SK-N-SH treated with all-trans-retinoic acid at 6 μM for 48 hours (cell line): ENCODE measurements at places on chromosomes 1 and 21.

DNA sequence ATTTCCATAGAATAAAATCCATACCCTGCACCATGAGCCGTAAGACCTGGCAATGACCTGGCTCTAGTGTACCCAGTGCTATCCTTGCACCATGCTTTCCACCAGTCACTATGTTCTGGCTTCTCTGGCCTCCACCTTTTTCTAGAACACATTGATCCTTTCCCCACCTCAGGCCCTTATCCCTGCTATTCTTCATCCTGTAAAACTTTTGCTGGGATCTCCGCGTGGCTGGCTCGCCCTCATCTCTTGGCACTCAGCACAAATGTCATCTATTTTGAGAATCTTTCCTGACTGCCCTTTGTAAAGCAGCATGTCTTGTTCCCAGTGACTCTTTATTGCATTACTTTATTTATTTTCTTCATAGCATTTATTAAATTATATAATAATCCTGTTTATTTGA is 169.8 kb upstream of the B3GALT2 start:
- no peak for ATAC-seq

GRCh38 chr1:213988507-213989001 is 781 bp downstream of the PROX1 start:
- ATAC-seq, result peak; percentile 48

- ATAC-seq, result peak; percentile 98
Observed at GRCh38 chr1:246492611-246493245, 14.4 kb downstream of the SMYD3 start.

- no peak for ATAC-seq
Observed at GRCh38 chr1:44788120-44788860, at the start of gene BEST4. Gene BEST4, minus strand, starts transcription at chr1:44788170. Its CDS starts 465 bp downstream, at chr1:44787705.

GRCh38 chr1:35717911-35718476 is 690 bp downstream of the C1orf216 start:
- peak; percentile 64 for ATAC-seq

DNA sequence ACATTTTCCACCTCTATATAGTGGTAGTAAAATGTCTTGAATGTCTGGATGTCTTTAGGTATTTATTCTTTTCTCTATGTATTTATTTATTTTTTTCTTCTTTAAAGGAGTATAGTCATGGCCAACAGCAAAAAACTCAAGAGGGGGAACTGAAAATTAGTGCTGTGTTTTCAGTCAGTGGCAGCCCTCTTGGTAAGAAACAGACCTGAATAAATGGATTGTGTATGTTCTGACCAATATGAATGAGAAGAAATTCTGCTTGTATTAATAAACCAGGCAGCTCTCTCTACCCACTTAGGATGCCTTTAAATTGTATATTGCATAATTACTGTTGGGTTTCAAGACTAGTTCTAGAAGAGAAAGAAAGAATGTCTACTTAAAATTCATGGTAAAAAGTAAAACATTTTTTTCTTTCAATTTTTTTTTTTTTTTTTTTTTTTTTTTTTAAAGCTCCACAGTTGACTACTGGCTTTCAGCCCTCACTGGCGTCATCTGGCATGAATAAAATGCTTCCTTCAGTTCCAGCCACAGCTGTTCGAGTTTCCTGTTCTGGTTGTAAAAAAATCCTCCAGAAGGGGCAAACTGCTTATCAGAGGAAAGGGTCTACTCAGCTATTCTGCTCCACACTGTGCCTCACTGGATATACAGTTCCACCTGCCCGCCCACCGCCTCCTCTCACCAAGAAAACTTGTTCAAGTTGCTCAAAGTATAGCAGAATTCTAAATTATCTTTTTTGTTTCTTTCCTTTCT is 101.6 kb downstream of the ZMYM4 start:
- peak; percentile 93 for ATAC-seq

GRCh38 chr1:236395230-236395946 is 1.3 kb downstream of the EDARADD start:
- peak; percentile 64 for ATAC-seq

DNA sequence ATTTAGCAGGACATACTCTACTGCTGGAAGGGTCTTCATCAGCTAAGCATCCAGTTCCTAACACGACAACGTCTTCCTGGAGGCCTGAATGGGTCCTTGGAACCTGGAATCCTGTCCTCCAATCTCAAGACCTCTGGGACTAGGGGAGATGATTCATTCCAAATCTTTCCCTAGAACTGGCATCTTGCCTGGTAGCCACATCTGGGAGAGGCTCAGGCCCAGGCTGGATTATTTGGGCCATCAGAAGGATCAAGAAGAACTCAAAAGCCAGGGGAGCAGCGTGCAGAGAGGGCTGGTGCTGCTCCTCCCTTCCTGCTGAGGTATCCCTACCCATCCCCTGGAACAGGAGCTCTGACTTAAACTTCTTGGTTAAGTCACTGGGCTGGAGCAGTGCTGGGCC is 2.8 kb upstream of the PHLDA3 start:
- ATAC-seq, result no peak

GRCh38 chr1:162446946-162447345 is 35.0 kb upstream of the SH2D1B start:
- no peak for ATAC-seq

DNA sequence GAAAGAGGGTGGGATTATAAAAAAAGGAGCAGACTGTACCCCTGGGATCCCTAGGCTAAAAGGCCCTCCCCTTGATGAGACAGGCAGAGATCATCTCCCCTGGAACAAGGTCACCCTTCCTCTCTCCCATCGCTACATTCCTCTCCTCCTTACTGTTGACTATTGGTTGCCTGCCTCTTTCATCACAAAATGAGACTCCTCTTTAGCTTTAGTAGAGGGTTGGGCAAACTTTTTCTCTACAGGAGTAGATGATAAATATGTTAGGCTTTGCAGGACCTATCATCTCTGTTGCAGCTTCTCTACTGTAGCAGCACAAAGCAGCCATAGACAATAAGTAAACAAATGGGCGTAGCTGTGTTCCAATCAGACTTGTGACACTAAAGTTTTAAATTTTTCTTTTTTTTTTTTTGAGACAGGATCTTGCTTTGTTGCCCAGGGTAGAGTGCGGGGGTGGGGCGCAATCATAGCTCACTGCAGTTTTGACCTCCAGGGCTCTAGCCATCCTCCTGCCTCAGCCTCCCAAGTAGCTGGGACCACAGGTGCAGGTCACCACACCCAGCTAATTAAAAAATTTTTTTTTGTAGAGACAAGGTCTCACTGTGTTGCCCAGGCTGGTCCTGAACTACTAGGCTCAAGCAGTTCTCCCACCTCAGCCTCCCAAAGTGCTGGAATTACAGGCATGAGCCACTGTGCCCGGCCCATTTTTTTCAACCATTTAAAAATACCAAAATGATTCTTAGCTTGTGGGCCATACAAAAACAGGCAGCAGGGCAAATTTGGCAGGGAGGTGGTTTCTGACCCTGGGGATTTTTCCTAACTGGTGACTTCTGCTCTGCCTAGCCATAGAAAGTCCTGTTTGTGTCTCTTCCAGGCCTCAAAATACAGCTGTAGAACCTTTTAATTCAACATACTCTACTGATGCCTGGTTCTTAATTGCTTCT is 15.1 kb downstream of the MCL1 start:
- ATAC-seq, result no peak

DNA sequence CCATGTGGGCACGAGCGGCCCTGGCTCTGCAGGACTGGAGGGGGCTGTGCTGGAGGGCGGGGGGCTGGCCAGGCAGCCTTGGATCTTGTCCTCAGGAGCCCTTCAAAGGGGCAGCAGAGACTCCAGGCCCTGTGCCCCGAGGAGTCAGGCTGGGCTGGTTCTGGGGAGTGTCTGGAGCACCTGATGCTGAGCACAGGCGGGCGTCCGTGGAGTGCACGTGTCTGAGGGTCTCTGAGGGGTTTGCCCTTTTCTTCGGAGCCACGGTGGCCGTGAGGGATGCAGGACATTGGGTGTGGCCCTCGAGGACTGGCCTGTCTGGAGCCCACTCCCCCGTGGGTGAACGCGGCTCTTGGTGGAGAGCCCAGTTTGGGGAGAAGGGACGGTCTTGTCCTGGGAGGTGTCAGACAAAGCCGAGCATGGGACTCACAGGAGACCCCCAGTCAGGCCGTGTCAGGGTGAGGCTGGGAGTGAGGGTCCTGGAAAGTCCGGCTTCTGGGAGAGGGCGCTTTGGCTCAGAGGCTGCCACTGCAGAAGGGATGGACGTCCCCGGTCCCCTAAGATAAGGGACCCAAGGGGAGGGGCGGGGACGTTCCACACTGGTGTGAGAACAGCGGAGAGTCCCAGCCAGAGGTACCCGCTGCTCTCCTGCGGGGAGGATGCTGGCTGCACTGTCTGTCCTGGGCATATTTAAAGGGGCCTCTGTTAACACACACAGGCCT is 60.8 kb downstream of the COL18A1 start:
- no peak for ATAC-seq

DNA sequence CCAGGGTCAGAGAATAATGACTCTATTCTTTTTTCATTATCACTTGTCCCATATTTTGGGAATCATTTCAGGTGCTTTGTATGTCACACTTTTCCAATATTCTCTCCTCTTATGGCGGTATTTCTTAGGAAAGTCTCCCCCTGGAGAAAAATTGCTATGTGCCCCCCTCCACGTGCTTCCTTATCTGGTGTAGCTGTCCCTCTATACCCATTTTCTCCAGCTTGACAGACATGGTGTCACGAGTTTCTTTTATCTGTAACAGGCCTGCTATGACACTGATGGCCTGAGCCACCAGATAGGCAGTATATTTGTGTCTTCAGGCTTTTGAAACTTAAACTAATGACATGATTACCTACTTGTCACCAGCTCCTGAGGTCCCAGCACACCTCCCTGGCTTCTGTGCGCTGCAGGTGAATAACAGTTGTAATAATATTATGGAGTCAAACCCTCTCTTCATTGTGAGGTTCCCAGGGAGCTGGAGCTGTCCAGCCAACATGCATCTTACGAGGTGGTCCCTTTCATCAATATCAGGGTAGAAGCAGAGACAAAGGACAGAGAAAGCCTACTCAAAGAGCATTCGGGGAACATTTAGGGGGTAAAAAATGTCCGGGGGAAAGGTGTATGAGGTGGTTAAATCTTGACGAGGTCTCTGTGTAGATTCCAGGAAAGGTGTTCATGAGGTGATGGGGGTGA is 71.2 kb upstream of the DUSP10 start:
- no peak for ATAC-seq

DNA sequence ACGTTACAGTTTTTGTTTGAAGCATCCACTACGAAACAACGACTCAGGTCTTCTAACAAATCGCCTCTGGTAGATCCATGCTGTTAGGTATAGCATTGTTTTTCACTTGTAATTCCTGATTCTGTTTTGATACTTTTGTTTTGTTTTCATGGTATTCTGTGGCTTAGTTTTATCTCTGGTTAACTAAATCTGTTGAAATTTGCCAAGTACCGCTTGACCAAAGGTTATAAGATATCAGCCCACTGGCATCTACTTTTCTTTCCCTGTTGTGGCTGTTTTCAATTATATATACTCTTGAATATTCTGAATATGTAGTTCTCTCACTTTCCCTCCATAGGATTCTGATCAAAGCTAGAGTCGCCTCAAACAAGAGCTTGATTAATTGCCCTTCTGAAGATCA is 274.8 kb upstream of the C1orf105 start:
- peak; percentile 6; the same call in 2 of the 3 replicates for ATAC-seq

DNA sequence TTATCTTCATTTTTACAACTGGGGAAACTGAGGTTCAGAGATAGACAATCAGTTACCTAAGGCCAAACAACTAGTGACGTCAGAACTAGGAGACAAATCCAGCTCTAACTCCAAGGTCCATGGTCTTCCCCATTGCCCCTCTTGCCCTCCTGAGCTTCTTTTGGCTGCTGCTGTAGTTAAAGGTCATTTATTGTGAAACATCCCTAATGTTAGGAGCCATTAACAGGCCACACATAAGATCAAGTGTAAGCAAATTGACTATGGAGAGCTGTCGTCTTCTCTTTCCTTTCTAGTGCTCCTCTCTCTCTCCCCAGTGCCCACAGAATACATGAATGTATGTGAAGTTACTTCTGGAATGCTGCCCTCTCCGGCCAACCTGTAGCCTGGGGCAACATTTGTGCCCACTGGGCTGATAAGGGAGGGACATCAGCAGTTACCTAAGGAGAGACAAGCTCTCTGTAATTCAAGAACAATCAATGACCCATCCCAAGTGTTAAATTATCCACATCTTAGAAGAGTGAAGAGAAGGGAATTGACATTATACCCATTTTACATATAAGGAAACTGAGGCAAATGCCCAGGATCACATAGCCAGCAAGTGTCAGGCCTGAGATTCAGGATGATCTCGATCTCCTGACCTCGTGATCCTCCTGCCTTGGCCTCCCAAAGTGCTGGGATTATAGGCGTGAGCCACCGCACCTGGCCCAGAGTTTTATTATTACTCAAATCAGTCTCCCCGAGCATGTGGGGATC is 40.1 kb downstream of the PTAFR start:
- no peak for ATAC-seq

DNA sequence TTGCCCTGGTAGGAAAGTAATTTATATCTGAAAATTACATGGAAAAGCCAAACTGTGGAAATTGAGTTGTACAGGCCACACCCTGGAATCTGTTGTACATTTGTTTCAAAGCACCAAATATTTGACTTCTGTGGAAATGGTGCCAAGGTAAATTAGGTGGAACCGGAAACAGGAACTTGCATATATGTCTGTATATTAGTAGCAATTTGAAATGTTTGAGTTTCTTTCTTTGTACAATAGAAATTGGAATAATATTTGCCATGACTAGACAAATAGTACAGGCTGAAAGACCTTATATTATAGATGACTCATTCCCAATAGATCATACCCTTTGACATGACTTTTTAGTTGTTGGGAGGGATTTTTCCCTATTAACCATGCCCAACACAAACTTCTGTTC is 10.5 kb upstream of the TAF1A start:
- ATAC-seq, result no peak

GRCh38 chr1:203558064-203558760 is 64.3 kb downstream of the OPTC start:
- ATAC-seq, result peak; percentile 52

DNA sequence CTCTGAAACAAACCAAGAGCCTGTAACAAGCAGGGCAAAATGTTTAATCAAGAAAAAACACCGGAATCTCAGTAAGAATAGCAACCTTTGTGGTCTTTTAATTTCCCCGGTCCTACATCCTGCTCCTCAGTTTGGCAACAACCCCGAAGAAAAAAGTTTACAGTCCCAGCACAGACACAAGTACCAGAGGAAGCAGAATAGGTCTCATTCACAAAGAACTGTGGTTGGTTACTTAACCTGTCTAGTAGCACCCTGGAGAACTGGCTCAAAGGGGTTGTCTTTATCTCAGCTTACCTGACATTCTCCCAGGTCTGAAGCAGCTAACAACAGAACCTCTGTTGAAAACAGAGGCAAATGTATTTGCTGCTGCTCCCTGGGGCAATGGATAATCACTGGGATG is 399.3 kb downstream of the AJAP1 start:
- no peak for ATAC-seq

GRCh38 chr1:9730096-9730901 is 78.8 kb downstream of the PIK3CD start:
- ATAC-seq, result no peak

DNA sequence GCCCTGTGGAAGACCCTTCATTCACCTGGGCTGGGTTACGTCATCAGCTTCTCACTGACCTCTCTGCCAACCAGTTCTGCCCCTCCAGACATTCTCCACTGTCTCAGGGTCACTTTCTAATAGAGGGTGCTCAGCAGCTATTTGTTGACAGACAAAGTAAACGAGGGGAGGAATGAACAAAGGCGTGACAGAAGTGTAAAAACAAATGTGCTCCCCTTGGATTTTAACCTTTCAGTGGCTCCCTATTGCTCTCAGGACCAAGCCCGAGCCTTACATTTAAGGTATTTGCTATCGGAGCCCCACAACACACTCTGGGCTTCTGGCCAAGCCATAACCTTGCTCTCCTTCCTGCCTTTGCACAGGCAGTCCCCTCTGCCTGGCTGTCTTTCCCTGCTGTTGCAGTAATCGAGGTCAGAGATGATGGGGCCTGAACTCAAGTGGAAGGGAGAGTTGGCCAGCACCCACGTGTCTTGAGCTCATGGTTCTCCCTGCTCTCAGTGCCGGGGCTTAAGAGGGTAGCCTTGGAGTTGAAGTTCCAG is 9.3 kb upstream of the MARCKSL1 start:
- ATAC-seq, result peak; percentile 30; the same call in 2 of the 3 replicates
